Fibroblast of skin of left biceps (primary cell): ENCODE measurements at places on chromosomes 4 and X.
A peak's percentile ranks its signal among the peaks of the same experiment; 100 is the strongest.

DNA sequence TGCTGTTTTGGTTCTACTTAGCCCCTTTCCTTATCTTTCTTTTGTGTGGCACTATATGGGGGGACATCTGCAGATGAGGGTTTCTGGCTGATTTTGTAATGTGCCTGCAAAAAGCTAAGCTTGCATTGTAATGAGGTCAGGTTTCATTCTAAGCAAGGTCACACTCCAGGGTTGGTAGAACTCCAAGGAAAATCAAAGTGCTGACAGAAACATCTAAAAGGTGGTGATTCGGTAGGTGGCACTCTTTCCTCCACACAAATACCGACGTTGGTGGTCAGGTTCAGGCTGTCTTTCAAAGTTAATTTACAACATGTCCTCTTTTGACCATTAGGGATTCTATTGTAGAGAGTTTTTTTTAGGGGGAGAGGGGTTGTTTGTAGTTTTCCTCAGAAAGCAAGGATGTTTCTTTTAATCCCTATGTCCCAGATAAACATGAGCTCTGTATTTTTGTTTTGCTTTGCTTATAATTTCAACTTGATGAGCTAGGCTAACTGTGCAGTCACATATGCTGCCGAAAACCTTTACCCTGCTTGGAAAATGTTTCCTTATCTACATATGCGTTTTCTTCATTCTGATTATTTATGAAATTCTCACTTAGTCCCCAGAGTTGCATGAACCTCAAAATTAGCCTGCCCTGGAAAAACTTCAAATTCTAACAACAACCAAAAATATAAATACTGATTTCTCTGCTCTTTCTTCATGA, 434.2 kb downstream of the PPARGC1A start:
- no peak for DNase-seq

- no peak for DNase-seq
These were observed 6.8 kb upstream of the MSL3 start for GRCh38 chrX:11751261-11751660.

GRCh38 chr4:3668825-3669552, 97.2 kb upstream of the ADRA2C start:
- no peak for DNase-seq

DNA sequence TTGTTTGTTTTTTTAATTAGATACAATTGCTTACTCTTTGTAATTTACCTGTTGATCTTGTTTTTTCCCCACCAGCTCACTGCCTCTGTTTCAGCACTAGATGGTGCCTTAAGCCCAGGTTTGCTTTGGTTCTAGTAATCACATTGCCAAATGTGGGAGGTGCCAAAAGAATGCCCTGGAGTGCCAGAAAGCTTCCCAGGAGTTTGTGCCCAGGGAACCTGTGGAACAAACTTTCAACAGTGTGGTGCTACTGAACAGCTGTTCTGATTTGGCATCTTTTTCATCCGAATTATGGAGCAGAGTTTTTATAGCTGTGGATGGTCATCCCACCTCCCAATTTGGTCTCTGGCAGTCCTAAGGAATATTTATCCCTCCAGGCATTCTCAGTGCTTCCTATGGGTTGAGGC, 1000.7 kb downstream of the STIM2 start:
- no peak for DNase-seq

- DNase-seq, result no peak
These were observed 82.1 kb downstream of the PPP3CA start for GRCh38 chr4:101264993-101265815.

- no peak for DNase-seq
These were observed 42.2 kb downstream of the KLHL5 start for GRCh38 chr4:39104255-39104654.

DNA sequence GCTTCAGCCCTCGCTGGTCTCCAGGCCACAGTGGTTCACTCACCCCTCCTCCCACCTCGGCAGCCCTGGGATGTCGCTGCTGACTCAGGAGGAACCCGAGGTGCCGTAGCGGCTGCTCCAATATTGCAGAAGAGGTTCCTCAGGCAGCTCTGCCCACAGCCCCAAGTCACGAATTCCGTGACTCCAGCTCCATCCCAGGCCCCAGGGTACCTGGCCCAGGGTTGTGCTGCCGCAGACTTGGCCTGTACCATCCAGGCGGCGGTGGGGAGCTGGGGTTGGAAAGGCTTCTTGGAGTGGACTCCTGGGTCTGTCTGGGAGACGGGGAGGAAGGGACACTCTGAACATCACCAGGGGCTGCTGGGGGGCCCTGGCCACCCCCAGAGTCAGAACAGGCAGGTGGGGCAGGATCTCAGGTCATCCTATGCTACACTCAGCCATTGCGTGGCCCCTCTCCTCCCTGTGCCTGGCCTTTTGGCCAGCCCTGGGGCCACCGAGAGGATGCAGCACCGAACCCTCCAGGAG, 728 bp upstream of the HGFAC start:
- DNase-seq, result no peak

GRCh38 chr4:30461218-30461617, 259.0 kb upstream of the PCDH7 start:
- no peak for DNase-seq

GRCh38 chr4:101711590-101712260, 78.8 kb upstream of the BANK1 start:
- DNase-seq, result no peak

- DNase-seq, result no peak
These were observed 11.4 kb upstream of the PCDH18 start for GRCh38 chr4:137543648-137544047.

GRCh38 chr4:44118971-44119680, 329.5 kb downstream of the KCTD8 start:
- DNase-seq, result no peak

GRCh38 chrX:18886344-18887161, 97.4 kb downstream of the PHKA2 start:
- no peak for DNase-seq

GRCh38 chr4:167021545-167022155, 212.6 kb downstream of the SPOCK3 start:
- peak; percentile 20 for DNase-seq

- DNase-seq, result no peak
These were observed 3.6 kb downstream of the NKX1-1 start for GRCh38 chr4:1402516-1403091.

GRCh38 chrX:49995107-49995731, 72.8 kb downstream of the CLCN5 start:
- peak; percentile 36 for DNase-seq

GRCh38 chr4:98260047-98260578, 1.1 kb upstream of the RAP1GDS1 start:
- DNase-seq, result no peak

DNA sequence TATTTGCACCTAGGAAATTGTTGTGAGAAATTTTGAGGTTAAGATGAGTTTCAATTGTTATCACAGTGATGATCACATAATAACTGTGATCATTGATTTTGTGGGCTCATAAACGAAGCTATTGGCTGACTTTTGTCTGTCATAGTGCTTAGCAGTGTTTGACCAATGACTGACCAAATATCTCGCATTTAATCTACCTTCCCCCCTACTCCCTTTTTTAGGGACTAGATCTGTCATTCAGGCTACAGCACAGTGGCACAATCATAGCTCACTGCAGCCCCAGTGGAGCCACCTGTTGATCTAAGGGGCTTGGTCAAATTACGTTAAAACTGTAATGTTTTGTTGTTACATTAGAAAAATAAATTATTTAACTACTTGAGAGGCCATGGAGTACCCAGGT, 1.5 kb downstream of the FUNDC2 start:
- DNase-seq, result no peak

DNA sequence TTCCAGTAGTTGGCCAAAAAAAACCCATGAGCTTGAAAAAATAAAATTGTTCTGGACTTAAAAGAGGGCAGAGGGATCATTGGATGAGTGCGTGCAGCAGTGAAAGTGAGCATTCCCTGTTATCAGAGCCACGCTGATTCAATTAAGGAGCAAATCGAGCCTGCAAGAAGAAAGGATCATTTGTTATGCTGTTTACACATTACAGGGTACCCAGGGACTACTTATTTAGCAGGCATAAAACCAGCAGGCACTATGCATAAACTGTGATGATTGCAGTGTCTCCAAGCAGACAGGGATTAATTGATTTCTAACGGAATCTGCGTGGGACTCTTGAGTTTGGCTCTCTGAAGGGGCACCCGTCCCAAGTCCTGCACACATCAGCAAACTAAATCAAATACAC, 83.5 kb downstream of the SHOX start:
- no peak for DNase-seq

DNA sequence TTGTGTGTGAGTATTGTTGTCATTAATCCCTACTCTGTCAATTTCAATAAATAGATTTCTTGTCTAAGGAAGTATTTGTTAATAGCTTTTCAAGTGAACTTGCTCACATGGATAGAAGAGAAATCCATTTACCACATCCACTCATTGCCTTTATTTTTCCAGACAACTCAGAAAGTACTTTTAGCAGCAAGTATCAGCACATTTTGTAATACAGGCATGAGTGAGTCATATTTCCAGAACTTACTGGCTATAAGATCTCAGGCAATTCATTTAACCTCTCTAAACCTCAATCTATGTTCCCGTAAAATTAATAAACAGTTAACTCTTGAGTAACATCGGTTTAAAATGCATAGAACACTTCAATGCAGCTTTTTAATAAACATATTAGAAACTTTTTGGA, 317.9 kb upstream of the PCDH7 start:
- DNase-seq, result no peak

DNA sequence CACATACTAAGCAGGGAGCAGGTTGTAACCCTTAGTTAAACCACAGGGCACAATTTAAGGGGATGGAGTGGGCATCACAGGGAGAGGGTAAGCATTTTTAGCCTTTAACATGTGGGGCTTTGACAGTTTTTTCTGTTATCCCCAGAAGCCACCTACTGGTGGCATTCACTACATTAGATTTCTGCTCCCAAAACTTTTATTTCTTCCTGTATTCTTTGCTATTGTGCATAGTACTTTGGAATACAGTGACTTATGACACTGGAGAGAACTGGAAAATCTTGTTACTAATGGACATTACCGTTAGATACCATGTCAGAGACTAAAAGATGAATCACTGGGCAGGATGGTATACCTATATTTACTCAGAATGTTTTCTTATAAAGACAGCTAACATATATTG, 7.3 kb downstream of the TRIM75 start:
- no peak for DNase-seq

DNA sequence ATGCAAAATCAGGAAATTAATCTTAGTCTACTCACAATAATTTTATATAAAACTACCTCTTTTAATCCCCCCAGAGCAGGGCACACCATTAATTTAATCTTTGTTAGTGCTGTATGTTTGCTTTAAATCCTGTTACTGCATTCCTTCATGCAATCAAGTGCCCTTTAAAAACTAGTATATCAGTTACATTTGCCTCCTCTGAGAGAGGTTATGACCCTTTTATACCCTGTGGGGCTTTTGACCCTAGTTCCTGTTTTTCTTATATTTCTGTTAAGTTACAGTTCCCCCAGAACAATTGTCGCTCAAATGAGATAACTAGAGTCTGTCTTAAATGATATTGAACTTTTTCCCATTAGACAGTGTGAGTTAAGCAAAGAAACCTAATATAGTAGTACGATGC, 46.2 kb downstream of the GPC4 start:
- no peak for DNase-seq

DNA sequence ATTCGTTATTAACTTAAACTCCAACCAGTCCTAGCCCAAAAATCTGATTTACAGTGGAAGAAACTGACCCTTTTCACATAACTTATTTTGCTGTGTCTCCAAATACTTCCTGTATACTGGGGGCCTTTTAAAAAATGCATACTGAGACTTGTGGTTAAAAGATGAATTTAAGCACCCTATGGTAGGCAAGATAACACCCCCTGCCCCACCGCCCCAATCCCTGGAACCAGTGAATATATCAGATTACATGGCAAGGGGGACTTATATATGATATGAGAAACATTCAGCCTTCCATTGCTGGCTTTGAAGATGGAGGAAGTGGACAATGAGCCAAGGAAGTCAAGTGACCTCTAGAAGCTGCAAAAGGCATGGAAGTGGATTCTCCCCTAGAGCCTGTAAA, 3.1 kb upstream of the CLCN3 start:
- DNase-seq, result no peak

DNA sequence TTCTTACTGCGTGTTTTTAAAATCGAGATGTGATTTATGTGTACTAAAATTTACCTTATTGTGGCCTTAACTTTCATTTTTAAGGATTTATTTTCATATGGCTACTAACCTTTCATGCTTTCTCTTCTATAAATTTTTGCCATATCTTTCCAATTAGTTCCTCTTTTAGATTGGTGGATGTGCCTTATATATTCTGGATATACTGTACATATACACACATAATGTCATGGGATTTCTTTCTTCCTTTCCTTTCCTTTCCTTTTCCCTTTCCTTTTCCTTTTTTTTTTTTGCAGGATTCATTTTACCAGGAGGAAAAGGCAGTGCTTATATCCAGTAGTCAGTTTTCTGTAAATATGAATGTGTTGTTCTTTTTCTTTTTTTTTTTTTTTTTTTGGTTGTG, 37.2 kb downstream of the FHIP1A start:
- no peak for DNase-seq

- peak; percentile 33 for DNase-seq
These were observed 76.0 kb downstream of the NAT8L start for GRCh38 chr4:2135083-2135482.

- no peak for DNase-seq
These were observed 90.3 kb downstream of the ATOH1 start for GRCh38 chr4:93918856-93919255.

- peak; percentile 20 for DNase-seq
These were observed 81.9 kb upstream of the QRFPR start for GRCh38 chr4:121462660-121463261.

GRCh38 chr4:148998719-148999118, 556.5 kb upstream of the NR3C2 start:
- DNase-seq, result peak; percentile 1

- DNase-seq, result no peak
These were observed 12.6 kb downstream of the P2RY10 start for GRCh38 chrX:78957768-78958130.

- DNase-seq, result no peak
These were observed 111.5 kb upstream of the NAP1L5 start for GRCh38 chr4:88809101-88809500.

- no peak for DNase-seq
These were observed 239.9 kb downstream of the NKX6-1 start for GRCh38 chr4:84258905-84259830.
